ENCODE measurements at places on chromosomes 16 and 17.

DNA sequence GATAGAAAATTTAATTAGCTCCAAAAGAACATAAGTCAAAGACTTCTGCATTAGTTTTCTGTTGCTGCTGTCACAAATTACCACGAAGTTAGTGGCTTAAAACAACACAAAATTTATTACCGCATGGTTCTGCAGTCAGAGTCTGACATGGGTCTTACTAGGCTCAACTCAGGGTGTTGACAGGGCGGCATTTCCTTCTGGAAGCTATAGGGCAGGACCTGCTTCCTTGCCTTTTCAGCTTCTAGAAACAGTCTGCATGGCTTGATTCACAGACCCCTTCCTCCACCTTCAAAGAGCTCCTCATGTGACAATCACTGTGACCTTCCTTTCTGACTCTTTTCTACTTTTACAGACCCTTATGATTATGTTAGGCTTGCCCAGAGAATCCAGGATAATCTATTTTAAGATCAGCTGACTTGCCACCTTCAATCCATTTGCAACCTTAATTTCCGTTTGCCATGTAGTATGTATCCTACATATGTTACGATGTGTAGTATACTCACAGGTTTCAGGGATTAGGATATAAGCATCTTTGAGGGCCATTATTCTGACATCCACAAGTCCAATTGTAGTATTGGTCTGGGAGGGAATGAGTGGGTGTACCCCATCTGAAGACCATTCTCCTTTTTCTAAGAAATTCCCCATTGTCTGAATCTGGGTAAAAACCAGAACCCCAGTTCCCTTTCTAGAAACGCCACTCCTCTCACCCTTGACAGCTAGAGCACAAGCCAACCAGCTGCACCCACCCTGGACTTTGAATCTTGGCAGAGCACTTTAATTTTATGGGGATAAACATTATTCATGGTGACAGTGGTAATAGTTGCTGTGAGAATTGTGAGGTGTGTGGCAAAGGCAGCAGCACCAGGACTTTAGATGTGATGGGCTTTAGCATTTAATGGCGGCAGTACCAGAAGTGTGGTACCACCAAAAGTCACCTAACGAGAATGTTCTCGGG is 265.5 kb downstream of the KCNJ2 start:
- DNase-seq = no peak

DNA sequence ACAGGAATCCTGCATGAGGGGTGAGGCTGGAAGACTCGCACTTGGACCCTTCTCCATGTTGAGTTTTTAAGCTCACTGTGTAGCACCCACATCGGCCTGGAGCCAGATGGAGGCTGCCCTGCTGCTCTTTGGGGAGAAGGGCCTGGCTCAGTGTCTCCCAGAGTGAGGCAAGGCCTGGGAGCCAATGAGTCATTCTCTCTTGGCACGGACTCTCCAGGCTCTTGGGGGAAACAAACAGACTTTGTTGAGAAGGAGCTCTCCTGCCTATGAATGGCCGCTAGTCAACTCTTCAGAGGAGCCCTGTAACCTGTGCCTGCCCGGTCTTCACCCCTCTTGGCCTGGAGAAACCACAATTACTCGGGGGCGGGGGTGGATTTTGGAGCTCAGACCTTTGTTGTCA is 50.8 kb upstream of the MAF start:
- no peak for DNase-seq

GRCh38 chr16:69276148-69277115 is 34.7 kb upstream of the VPS4A start:
- DNase-seq = peak; percentile 85

DNA sequence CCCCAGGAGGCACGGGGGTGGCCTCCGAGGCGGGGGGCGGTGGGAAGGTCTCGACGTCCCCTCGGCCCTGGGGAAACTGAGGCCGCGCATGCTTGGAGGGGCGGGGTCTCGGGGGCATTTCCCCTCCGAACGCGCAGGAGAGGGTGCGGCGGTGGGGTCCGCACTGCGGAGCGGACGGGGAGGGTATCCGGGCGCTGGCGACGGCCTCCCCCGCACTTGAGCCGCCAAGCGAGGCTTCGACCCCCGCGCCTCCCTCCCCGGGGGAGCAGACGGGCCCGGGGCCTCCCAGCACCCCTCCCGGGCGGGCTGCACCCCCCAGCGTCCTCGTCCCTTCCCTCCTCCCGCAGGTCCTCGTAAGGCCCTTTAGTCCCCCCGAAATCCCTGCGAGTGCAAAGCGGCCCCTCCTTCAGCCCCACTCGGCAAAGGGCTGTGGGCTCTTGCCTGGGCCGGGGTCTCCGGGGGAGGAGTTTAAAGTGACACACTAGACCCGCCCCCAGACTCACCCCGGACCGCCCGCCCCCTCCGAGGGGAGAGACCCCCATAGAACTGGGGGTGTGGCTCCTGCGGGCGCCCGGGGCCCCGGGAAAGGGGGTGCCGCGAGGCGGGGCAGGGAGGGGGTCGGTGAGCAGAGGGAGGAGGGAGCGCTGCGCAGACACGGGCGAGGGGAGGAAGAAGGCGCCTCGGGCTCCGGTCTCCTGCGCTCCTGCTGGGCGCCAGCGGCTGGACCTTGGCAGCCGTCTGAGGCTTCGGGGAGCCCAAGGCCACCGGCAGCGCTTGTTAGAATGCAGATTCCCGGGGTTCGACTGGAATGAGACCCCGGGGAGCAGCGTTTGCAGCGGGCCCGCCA is 632 bp downstream of the BAIAP3 start:
- no peak for DNase-seq

DNA sequence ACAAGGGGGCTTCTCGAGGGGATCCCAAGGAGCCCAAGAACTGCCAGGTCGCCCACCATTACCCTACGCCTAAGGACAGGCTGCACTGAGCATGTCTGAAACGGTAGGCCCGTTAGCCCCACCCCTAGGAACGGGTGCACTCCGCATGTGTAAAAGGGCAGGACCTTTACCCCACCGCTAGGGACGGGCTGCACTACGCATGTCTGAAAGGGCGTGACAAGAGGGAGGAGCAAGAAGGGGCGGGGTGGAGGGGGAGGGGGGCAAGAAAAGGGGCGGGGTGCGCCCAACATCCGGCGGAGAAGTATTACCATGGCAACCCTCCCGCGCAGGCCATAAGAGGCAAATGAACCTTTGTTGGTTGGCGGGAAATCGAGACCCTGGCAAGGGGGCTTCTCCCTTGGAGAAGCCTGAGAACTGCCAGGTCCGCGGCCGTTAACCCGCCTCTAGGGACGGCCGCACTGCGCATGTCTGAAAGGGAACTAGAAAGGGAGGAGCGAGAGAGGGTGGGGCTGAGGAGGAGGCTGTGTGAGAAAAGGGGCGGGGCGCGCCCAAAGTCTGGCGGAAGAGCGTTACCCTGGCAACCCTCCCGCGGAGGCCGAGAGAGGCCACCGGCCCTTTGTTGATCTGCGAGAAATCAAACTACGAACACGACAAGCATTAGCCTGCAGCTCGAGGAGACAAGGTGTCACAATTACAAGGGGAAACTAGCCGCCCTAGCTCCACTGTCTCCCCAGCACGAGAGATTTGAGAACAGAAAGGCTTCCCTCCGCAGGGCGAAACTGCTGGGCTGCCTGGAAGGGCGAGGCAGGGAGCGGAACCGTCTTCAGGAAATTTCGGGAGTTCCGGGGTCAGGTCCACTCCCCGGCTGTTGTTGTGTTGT is 2046.8 kb downstream of the TP53TG3F start:
- no peak for DNase-seq

- no peak for DNase-seq
These were observed 1.7 kb upstream of the ALOX12 start for GRCh38 chr17:6994118-6994598.

DNA sequence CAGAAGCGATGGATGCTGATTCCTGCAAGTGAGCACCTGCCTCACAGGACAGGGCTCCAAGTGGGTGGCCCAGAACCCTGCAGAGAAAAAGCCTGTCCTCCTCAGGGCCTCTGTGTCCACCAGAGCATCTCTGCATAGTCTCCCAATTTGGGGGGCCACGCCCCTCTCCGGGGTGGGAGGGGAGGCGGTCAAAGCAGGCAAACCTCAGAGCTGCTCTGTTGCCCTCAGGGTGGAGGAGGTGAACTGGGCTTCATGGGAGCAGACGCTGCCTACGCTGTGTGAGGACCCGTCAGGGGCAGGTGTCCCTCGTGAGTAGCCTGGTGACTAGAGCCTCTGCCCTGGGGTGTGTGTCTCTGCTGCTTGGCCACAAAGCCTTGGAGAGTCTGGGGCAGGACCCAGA is 19.3 kb downstream of the TRPV2 start:
- DNase-seq = no peak

- DNase-seq = no peak
These were observed 4.5 kb downstream of the WIPI1 start for GRCh38 chr17:68452724-68453290.

- DNase-seq = peak; percentile 46
These were observed 12.7 kb downstream of the COX4I1 start for GRCh38 chr16:85812031-85812807.

DNA sequence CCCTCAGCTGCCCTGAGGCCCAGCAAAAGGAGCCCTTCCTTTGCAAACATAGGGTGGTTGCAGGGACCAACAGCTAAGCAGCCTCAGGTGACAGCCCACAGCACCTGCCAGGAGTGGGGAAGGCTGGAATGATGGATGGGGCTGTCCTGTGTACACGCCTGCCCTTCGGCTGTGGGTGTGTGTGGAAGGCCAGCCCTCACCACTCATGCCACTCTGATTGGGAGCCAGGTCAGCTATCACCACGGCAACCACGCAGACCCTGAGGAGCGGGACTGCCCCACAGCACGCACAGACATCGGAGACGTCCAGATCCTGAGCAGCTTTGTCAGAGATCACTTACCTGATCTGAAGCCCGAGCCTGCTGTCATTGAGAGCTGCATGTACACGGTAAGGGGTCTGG is 11.9 kb downstream of the PIPOX start:
- no peak for DNase-seq

GRCh38 chr17:73464447-73464846 is 152.6 kb upstream of the CDC42EP4 start:
- no peak for DNase-seq

- no peak for DNase-seq
These were observed 29.4 kb upstream of the MLKL start for GRCh38 chr16:74729783-74730683.

GRCh38 chr17:80441133-80441578 is 26.2 kb downstream of the ENDOV start:
- peak; percentile 91 for DNase-seq

- no peak for DNase-seq
These were observed 30.3 kb upstream of the TOX3 start for GRCh38 chr16:52577130-52577706.

- no peak for DNase-seq
These were observed 40.3 kb upstream of the CCNF start for GRCh38 chr16:2388875-2389433.

GRCh38 chr17:28396635-28397239 is 9.3 kb downstream of the SLC46A1 start:
- DNase-seq = no peak

DNA sequence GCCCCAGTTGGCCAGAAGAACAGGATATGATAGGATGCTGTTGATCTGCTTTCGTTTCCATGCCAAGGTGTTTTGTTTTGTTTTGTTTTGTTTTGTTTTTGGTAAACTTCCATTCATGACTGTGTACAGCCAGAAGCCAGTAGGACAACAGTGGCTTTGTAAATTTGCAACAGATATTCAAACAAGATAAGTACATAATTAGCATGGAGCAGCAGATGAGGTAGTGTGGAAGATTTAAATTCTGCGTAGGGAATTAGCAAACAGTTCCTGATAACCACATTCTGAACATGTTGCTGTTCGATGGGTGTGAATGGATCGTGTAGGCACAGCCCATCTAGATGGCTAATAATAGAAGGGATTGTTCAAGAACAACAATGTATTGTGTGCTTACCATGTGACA is 1080.1 kb upstream of the RBFOX1 start:
- no peak for DNase-seq

GRCh38 chr17:61490540-61490975 is 38.3 kb downstream of the TBX4 start:
- DNase-seq = peak; percentile 17

GRCh38 chr17:72076678-72077030 is 44.2 kb upstream of the SOX9 start:
- no peak for DNase-seq

DNA sequence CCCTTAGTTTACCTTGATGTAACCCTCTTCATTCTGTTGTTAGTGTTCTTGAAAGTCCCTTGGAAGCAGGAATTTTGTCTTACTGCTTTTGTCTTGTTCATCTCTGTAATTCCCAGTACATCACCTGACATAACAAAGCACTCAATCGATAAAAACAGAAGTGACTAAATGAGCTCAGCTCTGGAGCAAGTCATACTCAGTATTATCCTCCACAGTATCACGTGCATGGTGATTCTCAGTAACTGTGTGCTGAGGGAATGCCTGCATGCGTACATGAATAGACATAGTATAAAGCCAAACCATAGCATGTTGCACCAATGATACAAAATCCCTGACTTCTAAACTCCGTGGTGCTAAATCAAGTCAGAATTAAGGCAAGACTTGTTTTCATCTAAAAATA is 7.2 kb downstream of the KRT38 start:
- peak; percentile 32 for DNase-seq

DNA sequence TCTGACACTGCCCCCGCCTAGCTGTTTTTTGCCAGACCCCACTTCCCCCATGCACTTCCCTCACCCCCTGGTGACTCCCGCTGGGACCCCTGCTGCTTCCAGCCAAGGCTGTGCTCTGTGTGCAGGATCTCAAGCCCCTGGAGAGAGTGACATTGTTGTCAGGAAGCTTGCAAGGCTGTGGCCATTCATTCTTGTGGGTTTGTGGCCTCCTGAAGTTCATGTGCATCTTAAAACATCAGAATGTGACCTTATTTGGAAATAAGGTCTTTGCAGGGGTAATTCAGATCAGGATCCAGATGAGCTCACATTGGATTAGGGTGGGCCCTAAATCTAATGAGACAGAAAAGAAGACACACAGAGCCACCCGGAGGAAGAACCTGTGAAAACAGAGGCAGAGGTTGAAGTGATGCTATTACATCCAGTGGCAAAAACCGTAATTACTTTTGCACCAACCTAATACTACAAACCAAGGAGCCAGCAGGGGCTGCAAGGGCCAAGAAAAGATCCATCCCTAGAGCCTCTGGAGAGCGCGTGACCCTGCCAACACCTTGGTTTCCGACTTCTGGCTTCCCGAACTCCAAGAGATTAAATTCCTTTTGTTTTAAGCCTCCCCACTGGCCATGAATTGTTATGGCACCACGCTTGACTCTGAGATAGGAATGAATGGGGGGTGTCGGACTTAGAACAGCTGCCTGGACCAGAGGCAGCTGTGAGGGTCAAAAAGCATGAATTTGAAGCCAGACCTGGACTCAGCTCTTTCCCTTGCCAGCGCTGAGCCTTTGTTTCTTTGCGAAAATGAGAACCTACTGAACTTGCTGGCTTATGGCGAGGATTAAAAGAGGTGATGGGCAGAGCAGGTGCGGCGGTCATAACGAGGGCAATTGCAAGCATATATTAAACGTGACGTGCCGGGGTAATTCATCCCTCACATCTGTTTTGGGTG is 75.5 kb downstream of the BMERB1 start:
- DNase-seq = peak; percentile 34

- no peak for DNase-seq
These were observed 1.6 kb upstream of the TBX21 start for GRCh38 chr17:47731396-47731795.

- no peak for DNase-seq
These were observed 23.7 kb downstream of the TSPOAP1 start for GRCh38 chr17:58304750-58305486.

- DNase-seq = no peak
These were observed 29.3 kb downstream of the UNKL start for GRCh38 chr16:1385232-1385631.

Data from eye (tissue), 1 donor.